G401 (cell line): ENCODE measurements at places on chromosomes 7 and 10. TPM values are rescaled to one million over a fixed set of nuclear protein-coding genes. Genes with fewer than 3 reads are reported as not detected.

Gene PRPS1L1
- not detected in 2 replicates for total RNA-seq

Gene UBE2D1
- total RNA-seq = 15.3 and 20.7 TPM in 2 replicates

Gene GDF10
- not detected in 2 replicates for total RNA-seq

Gene ITPRID1
- total RNA-seq = not detected in 2 replicates

Gene MNX1
- 1.0 and 1.6 TPM in 2 replicates for total RNA-seq

Gene TRIM50
- not detected in 2 replicates for total RNA-seq

Gene GFRA1
- total RNA-seq = 0.37 and 1.1 TPM in 2 replicates

Gene CAV2
- not detected in 2 replicates for total RNA-seq

Gene TNS3
- total RNA-seq = 35.4 and 37.3 TPM in 2 replicates

Gene DKK1
- 932 and 934 TPM in 2 replicates for total RNA-seq

Gene ARHGAP19
- 8.8 and 11.3 TPM in 2 replicates for total RNA-seq

Gene ENTPD7
- 8.4 and 17.0 TPM in 2 replicates for total RNA-seq
